ENCODE measurements at places on chromosomes 7 and 10. TPM values are rescaled to one million over a fixed set of nuclear protein-coding genes. Genes with fewer than 3 reads are reported as not detected.

Gene NRP1
- 200 TPM for total RNA-seq

Gene ENO4
- 0.29 TPM for total RNA-seq

Gene OPN4
- total RNA-seq: not detected

Gene C10orf105
- not detected for total RNA-seq

Gene FAM25A
- not detected for total RNA-seq

Gene REPIN1
- total RNA-seq: 57.5 TPM

Gene GIGYF1
- total RNA-seq: 29.3 TPM

DNA sequence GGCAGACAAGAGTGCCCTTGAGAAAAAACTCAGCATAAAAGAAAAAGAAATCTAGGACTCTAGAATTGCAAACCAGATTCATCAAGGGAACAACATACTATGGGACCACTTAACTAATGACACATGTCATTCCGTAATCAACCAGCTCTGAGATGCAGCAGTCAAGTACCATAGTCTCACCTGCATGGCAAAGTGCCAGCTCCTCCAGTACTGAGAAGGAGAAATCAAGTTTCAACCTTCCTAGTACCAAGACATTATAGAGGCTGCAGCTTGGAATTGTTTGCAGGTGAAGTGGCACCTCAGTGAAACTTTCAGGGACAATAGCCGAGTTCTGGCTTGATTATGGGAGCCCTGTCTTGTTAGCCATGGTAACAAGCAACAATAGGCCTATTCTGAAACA, 11.5 kb downstream of the STEAP1 start:
- no peak for DNase-seq

DNA sequence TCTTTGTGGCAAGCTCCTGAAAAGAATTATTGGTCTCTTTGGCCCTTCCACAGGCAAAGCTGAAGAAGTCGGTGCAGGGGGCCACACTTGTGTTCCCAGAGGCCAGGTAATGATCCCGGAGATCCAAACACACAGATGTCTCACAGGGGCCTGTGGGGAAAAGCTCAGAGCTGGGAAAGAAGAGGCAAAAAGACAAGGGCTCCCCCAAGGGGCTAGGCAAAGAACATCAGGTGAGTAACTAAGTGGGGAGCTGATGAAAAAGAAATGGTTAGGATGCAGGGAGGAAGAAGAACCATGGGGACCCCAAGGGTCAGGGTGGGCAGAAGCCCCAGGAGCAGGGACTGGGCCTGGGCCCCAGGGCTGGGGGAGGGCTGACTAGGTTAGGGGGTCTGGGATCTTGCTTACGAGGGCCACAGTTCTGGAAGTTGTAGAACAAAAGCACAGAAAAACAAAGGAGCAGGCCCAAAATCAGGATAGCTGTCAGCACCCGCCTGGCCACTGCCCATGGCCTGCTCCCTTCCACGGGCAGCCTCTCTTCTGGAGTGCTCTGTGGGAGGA, 1.1 kb downstream of the KEL start:
- no peak for DNase-seq

DNA sequence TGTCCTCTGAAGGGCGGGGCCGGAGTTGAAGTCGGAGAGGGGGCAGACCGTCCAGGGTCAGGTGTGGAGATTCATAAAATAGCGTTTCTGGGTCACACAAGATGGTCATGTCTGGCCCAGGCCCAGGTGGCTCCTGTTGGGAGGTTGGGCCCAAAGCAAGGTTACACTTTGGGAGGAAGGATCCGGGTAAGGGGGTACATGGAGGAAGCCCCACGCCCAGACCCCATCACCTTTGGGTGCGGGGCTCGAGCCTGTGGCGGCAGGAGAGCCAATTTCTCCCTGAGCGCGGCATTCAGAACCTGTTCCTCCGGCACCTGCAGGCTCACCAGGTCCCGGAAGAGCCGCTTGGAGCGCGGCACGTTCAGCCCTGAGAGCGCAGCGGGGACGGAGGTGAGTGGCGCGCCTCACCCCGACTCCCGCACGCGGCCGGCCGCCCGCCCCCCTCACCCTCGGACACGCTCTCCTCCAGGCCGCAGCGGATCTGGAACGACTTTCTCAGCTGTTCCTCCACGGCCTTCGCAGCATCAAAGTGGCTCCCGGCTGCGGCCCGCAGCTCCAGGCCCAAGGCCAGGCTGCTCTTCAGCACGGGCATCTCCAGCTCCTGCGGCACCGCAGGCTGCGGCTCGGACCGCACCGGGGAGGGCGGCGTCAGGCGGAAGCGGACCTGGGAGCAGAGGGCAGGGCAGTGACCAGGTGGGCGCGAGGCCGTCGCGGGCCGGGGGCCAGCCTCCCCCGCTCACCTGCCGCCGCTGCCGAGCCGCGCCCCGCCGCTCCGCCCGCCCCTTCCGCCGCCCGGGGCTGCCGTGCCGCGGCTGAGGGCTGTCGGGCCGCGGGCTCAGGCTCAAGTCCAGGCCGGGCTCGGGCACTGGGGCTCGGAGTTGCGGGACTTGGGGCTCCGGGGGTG, 644 bp downstream of the PPP1R35 start:
- DNase-seq: peak; percentile 94

DNA sequence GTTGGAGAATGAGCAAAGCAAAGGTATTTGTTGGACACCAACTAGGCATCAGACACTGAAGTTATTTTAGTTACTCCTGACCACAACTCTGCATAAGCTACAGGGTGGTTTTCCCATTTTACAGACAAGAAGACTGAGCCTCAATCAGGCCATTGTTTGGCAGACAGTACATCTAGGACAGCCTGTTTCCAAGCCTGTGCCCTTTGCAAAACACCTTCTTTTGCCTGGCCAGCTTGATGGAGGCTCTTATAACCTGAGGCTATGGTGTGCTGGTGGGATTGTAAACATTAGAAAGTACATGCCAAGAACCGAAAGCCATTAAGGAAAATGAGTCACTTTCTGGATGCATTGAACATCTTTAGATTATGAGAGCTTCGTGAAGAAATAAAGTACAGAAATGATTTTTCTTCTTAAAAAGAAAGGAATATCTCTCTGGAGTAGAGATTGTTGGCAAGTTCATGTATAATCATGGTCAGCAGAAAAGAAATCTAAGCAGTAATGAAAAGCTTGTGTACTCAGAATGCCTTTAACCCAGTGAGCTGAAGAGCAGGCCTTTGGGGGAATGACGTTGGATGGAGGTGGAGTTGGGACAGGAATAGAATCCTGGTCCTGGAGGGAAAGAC, 140.6 kb downstream of the KIAA1217 start:
- peak; percentile 19 for DNase-seq

DNA sequence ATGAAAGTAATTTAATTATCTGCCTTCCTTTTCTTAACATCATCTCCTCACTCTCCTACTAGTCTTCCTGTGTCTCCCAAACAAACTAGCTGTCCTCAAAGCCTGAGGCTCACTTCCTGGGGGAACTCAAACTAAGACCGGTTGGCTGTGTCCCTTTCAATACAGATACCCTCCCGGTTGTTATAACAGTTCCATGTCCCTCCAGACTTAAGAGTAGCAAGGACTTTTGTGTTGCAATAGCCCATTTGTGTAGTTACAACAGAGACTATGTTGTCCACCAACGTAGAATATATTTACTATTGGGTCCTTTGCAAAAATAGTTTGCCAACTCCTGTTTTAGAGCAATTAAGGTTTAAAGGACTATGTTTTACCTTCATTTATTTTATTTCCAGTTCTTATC, 8.6 kb upstream of the TARP start:
- no peak for DNase-seq

GRCh38 chr7:136964347-136964746, 95.9 kb downstream of the CHRM2 start:
- no peak for DNase-seq

GRCh38 chr7:42024537-42024936, 212.5 kb downstream of the GLI3 start:
- no peak for DNase-seq

DNA sequence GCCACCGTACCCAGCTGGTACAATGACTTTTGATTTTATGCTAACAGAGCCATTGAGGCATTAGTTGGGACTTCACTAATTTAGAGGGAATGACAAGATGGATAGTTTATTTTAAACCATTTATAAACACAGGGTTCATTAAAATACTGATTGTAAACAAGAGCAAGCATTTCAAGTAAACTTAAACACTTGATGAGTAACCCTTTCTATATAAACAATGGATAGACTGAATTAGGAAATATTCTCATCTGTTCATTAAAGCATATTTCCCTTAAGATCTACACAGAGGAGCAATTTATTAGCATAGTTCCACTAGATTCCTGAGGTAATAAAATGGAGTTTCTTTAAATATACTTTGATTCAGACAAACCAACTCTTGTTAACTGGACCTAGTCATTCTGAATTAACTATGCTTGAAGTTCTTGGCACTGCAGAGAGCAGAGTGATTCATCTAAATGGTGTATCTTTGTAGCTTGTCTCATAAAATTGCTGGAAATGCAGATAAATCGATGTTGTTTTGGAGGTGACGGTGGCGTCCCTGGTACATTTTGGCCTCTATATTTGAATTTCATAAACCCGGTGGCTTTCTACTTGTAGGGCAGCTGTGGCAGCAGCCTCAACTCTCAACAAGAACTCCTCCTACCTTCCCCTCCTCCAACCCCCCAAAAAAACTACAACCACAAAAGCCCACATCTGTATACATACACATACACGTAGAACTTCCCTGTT, 15.4 kb upstream of the VDAC2 start:
- peak; percentile 87 for DNase-seq

DNA sequence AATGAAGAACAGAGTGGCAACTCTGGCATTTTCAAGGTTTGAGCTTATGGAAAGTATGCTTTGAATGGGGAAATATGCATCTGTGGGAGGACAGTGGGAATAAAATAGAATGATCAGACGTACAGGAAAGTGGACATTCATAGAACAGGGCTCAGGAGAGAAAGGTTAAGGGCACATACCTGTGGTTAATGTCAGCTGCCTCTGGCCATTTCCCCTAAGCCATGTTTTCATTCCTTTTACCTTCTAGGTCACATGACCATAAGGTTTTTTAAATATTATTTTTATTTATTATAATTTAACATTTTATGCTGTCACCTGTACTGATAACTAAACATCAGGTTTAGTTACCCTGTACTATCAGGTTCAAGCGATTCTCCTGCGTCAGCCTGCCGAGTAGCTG, 52.8 kb downstream of the LRRC4 start:
- peak; percentile 14 for DNase-seq

- DNase-seq: peak; percentile 41
Observed at GRCh38 chr7:31735991-31736982, 49.3 kb downstream of the PPP1R17 start.

GRCh38 chr7:158587162-158588084, at the start of gene PTPRN2:
Gene PTPRN2 (minus strand): TSS chr7:158587823.
- DNase-seq: peak; percentile 100

DNA sequence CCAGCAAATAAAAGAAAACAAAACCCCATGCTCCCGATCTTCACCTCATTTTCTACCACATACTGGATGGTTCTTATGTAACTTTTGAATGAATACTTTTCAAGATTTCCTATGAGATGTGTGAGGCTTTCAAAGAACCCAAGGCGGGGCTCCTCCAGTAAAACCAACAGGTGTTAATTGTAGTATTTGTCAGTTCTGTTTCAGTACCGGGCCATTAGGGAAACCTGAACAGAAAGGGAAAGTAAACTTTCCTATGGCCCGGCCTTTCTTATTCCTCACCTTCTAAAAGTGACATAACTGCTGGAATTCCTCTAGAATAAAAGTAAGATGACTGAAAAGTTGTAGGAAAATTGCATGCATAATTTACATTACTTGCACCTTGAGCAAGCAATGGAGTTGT, 672.9 kb downstream of the MAGI2 start:
- no peak for DNase-seq

GRCh38 chr10:49393757-49394156, 2.1 kb downstream of the DRGX start:
- no peak for DNase-seq

DNA sequence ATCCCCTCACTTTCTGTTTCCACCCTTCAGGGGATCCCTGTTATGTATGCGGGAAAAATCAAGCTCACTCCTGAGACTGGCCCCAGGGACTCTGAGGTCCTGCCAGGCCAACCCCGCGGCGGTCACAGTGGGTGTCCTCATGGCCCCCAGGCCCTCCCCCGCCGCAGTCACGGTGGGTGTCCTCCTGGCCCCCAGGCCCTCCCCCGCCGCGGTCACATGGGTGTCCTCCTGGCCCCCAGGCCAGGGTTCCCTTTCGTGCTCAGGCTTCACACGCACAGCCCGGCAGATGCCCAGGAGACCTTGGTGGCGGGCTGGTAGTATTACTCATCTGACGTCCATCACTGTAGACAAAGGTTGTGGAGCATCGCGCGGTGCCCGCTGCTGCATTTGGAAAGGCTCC, 491.0 kb upstream of the FOXK1 start:
- no peak for DNase-seq

DNA sequence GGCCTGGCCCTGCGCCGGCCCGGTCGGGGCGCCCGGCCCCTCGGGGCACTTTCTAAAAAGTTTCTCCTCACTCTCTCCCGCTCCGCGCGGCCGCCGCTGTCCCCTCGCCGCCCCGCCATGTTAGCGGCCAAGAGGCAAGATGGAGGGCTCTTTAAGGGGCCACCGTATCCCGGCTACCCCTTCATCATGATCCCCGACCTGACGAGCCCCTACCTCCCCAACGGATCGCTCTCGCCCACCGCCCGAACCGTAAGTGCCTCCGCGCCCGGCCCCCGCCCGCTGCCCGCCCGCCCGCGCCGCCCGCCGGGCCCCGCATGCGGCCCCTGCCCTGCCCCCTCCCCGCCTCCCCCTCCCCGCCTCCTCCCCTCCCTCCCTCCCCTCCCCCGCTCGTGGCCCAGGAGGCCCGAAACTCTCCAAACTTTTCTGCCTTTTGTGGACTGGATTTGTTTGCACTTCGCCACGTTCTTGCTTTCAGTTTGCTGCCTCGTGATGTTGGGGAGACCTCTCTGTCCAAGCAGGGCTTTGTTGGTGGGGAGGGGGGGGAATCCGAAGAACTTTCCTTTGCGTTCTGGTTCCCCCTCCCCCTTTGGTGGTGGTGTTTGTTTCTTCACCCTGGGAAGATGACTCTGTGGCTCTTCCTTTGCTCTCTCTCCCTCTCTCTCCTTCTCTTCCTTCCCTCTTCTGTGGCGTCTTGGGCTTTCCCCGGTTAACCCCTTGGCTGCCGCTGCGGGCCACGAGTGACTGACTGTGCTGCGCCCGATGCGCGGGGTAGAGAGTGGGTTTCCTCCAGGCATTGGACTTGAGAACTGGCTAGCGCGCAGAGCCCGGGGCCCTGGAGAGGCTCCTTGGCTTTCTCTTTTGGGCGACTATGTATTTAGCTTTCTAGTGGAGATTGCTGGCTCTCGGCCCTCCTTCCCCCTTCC, 1.6 kb downstream of the TCF7L2 start:
- peak; percentile 94 for DNase-seq

DNA sequence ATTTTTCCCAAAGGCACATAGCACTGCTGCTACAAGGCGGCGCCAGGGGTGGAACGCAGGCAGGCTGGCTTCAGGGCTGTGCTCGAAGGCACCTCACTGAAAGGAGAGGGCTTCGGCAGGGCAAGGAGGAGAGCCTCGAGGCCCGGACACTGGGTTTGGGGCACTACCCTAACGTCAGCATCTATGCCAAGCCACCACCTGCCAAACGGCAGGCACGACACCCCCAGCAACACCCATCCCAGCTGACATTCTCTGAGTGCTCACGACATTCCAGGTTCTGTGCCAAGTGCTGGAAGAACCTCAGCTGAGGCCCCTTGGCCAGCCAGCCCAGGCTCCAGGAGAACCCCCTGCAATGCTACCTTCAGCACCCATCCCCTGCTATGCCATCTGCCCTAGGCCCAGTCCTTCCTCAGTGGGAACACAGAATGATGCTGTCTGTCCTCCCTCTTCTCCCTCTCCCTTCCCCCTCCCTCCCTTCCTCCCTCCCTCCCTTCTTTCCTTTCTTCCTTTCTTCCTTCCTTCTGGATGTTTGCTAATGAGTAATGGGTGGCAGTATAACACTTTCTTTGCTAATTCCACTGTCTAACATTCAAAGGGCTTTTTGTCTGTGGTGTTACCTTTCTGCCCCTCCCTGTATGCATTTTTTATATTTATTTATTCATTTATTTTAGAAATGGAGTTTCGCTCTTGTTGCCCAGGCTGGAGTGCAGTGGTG, 24.3 kb downstream of the ZCCHC24 start:
- no peak for DNase-seq

Measured in osteoblast (primary cell).